ENCODE measurements at places on chromosomes 3 and 15.
A peak's percentile ranks its signal among the peaks of the same experiment; 100 is the strongest.

- no peak for DNase-seq
Measured at GRCh38 chr15:57580866-57581265, 10.8 kb upstream of the MYZAP start.

DNA sequence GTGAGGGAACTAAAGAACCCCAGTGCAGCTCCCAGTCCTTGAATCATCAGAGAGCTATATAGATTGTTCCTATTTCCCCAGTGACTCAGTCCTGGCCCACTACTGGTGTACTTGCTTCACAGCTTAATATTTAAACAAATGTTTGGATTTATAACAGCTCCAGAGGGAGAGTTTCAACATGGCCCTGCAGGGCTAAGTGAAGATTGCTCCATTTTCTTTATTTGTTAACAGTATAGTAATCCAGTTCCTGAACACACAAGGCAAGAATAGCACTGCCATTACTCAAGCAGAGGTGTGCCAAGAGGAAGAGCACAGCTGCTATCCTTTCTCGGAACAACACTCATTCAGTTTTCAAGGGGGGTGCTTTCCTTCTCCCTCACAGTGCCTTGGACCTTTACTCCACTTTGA lies 6.5 kb downstream of the SQOR start:
- DNase-seq = no peak

- DNase-seq = no peak
Measured at GRCh38 chr3:188007897-188008296, 146.1 kb upstream of the LPP start.

DNA sequence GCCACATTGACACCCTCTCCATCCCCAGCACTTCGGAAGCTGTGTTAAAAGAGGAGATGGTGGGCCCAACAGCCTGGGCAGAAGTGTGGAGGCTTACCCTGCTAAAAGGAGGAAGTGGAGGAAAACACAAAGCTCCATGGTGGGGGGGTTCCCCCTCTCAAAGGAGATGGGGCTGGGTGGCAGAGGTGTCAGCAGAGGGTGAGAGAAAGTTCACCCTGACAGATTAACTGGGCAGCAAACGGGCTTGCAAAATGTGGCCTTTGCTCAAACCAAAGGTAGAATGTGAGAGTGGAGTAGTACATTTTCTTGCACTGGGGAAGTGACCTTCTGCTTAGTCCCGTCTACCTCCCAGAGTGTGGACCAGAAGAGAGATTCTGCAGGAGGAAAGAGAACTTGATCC lies 44.7 kb downstream of the MYO1E start:
- DNase-seq = no peak

DNA sequence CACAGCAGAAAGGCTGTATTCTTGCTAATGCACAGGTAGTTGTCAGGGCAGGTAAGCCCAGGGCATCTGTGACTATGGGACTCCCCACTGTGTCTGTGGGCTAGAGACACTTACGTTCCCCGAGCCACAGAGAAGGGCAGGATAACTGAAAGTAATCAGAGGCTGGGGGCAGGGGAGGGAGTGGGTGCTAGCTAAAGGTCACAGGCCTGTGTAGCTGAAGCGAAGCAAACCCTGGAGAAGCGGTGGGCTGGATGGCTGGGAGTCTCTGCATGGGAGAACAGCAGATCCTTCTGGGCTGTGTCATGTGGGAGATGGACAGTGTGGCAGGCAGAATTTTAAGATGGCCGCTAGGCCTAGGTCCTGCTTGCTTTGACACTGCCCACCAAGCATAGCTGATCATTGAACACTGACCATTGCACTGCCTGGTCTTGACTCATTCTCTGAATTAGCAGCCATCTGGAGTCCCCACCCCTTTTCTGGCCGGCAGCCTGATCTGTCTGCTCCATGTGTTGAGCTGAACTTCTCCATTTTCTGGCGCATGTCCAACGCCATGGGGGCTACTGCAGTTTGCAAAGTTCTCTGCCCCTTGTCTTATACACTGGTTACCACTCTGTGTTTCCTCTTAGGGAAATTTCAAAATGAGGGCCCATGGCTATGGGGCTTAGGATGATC lies 110.0 kb downstream of the DGKG start:
- no peak for DNase-seq

DNA sequence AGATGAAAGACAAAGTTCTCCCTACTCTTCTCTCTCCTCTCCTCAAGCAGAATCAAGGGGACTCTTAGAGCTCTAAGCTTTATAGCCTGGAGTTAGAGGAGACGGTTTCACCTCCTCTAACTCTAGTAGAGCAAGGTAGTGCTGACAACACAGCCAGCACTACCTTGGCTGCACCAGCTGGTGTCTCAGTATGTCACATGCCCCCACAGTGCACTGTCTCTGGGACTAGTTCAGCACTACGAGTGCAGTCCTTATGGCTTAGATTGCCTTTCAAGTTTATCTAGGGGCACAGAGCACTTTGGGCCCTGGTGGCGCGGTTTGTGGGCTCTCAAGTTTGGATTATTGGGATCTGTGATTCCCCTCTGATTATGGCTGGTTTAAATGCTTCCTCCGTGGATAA lies 614.1 kb upstream of the NECTIN3 start:
- no peak for DNase-seq

GRCh38 chr15:86829245-86829644 lies 749.6 kb downstream of the AGBL1 start:
- no peak for DNase-seq

GRCh38 chr15:89494941-89495637 lies 1.3 kb downstream of the RHCG start:
- DNase-seq = no peak

DNA sequence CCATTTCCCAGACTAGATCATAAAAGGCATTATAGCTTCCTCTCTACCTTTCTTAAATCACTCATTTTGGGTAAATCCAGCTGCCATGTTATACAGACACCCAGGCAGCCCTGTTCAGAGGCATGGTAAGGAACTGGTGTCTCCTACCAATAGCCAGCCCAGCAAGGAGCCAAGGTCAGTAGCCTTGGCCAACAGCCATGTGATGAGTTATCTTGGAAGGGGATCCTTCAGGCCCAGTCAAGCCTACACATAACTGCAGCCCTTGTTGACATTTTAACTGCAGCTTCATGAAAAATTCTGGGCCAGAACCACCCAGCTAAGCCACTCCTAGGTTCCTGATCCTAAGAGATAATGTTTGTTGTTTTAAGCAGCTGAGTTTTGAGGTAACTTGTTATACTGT lies 29.0 kb upstream of the ZMAT3 start:
- DNase-seq = no peak

- DNase-seq = peak; percentile 79
Measured at GRCh38 chr3:48609088-48610005, at the start of gene UQCRC1. TSS of gene UQCRC1 (minus strand) at chr3:48609646. CDS start at chr3:48609620, 26 bp downstream.

Measured in NCI-H187 (cell line).